ENCODE measurements at places on chromosomes 7 and 10.

- no peak for DNase-seq
Measured at GRCh38 chr7:152395112-152395511, 40.7 kb downstream of the KMT2C start.

- no peak for DNase-seq
Measured at GRCh38 chr7:158611541-158611940, 23.9 kb upstream of the PTPRN2 start.

- no peak for DNase-seq
Measured at GRCh38 chr7:105600720-105601550, 19.6 kb upstream of the EFCAB10 start.

- no peak for DNase-seq
Measured at GRCh38 chr7:46179061-46179610, 258.1 kb upstream of the IGFBP3 start.

DNA sequence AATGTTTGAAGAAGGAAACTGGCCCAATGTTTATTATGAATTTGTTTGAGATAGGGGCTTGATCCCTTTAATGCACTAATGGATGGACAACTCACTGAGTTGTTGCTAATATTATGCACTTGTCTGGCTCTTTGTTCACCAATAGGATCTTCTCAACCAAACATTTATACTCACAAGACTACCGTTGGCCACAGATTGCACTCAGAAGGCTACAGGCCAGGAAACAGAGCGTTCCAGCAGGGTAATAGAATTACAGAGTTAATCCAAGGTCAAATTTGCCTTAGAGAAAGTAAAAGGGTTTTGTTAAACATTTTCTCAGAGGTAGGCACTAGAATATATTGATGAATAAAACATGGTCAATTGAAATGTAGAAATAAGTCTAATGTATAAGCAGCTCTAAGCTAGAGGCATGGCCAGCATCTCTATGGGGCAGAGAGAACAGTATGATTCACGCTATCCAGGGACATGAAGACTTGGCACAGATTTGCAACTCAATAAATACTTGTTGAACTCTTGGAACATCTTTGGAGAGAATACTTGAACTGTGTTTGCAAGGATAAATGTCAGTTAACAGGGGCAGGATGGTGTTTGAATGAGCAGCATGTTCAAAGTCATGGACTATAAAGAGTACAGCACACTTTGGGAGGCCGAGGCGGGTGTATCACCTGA, 606.9 kb downstream of the SORCS3 start:
- DNase-seq, result no peak

GRCh38 chr10:48266528-48266927, 8.0 kb downstream of the FRMPD2 start:
- DNase-seq, result no peak

GRCh38 chr10:63718006-63718405, 196.8 kb downstream of the REEP3 start:
- DNase-seq, result no peak

DNA sequence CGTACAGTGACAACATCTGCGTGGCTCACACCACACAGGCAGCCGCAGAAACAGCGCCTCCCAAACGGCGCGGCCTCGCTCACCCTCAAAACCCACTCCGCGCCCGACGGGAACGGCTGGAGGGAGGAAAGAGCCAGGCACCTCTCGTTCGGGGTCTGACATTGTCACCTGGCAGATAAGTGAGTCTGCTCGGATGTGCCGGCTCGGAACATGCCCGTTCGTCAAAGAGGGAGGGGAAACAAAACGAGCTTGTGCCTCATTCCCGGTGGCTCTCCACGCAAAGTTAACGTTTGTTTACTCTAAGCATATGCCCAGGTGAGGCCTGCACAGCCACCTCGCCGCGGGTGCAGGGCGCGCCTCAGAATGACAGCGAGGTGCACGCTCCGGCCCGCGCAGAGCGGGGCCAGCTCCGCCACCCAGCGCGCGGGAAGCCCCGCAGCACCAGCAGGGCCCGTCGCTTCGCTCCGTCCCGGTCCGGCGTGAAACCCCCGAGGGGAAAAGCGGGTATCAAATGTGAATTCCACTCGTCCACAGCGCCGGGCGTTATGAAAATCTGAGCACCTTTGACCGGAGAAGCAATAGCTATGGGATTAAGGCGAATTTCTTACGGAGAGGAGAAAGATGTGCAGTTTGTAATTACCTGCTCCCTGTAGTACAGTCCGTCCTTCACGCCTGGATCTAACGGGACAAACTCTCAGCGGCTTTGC, 13.1 kb downstream of the CNPY1 start:
- DNase-seq, result no peak

- DNase-seq, result no peak
Measured at GRCh38 chr10:85187047-85187446, 858.7 kb downstream of the CCSER2 start.

GRCh38 chr10:43396061-43396927, 12.7 kb downstream of the HNRNPF start:
- peak; percentile 80 for DNase-seq

- peak; percentile 39 for DNase-seq
Measured at GRCh38 chr10:5812283-5813090, 747 bp downstream of the GDI2 start.

All from CD4-positive, alpha-beta T cell treated with Interleukin-17A for 1 hour (primary cell).